Left ventricle myocardium inferior (tissue), 1 donor: ENCODE measurements at places on chromosomes 2 and 18.

DNA sequence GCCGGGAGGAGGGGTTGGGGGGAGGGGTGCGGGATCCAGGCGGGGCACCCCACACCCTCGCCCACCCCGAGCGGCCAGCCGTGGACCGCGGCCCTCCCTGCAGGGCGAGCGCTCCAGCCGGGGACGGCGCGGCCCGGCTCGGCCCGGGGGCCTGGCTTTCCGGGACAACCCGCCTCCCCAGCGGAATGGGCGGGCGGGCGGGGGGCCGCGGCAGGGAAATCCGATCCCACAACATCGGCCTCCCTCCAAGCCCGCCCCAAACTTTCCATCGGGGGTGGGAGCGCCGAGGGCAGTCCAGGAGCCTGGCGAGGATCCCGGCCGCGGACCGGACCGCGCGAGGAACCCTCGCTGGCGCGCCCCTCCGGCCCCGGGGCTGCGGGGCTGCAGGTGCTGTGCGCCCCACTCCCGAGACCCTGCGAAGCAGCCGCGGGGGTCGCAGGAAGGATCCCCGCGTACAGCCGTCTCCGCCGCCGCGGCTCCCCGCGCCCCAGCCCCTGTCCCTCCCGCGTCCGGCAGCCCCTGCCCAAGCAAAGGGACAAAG lies 529 bp downstream of the SEMA4C start:
- peak; percentile 87 for DNase-seq

GRCh38 chr2:34419856-34420255 lies 820.8 kb upstream of the FAM98A start:
- DNase-seq: no peak

DNA sequence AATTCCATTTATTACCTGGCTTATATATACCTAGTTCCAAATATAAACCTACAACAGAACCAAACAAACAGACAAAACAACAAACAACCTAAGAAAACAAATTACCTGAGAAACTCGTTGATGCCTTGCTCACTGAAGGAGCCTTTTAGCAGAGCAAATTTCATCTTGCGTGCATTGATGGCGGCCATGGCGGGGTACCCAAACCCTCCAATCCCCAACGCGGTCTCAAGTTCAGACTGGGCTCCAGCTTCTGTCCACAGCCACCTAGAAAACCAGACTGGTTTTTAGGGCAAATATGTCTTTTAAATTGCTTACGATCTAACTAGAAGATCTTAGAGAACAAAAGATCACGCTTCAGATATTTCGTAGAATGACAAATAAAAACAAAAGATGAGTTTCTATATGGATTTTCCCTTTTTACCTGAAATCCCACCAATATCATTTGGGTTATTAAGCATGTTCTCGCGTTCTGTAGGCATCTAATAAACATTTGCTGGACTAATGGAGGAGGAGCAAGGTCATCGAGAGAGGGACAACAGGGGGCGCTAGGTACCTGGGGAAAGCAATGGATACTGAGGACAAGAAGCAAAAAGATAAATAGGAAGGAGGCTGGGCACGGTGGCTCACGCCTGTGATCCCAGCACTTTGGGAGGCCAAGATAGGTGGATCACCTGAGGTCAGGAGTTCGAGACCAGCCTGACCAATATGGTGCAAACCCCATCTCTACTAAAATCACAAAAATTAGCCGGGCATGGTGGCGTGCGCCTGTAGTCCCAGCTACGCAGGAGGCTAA lies 25.2 kb downstream of the PDIA6 start:
- no peak for DNase-seq

GRCh38 chr18:34773378-34773777 lies 63.3 kb downstream of the DTNA start:
- DNase-seq: no peak

DNA sequence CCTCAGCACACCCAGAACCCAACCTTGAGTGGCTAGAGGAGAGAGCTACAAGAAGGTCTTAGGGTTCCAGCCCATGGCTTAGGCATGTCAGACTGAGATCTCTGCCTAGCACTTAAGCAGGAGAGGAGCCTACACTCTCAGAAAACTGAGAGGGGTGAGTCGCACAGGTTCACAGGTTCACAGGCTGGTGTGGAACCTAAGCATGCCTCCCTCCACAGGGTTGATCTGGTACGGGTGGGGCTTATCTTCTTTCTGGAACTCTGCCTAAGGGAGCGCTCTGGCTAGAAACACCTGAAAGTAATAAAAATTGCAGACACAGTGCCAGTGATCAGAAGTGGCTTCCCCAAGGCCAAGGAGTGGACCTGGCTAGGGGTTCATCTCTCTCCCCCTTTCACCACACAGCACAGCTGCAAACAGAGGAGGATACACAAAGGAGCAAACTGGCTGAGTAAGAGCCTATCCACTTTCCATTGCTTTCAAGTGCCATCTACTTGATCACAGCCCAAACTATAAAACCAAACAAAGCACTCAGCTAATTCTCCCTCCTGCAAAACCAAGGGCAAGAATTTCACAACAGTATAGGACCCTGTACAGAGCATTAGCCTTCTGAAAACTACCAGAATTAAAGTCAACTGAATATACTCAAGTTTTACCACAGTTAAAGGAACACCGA lies 481.9 kb upstream of the SETBP1 start:
- no peak for DNase-seq

GRCh38 chr2:114011713-114012112 lies 121.8 kb downstream of the ACTR3 start:
- DNase-seq: no peak

DNA sequence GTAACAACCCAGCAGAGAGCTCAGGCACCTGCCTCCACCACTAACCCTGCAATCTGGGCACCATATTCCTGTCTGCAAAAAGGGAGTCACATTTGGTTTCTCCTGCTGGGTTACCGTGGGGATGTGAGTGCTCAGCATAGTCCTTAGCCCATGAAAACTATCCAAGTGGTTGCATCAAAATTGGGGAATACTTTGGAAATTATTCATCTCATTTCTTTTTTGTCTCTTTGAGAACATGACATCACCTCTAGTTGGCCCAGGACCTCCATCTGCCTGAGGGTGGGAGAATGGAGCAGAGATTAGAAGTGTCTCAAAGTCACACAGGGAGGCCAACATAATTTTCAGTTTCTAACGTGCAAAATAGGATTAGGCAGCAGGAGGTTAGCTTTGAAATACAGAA lies 19.3 kb upstream of the SPP2 start:
- DNase-seq: no peak

GRCh38 chr2:189534854-189535832 lies 45.4 kb downstream of the SLC40A1 start:
- DNase-seq: no peak

DNA sequence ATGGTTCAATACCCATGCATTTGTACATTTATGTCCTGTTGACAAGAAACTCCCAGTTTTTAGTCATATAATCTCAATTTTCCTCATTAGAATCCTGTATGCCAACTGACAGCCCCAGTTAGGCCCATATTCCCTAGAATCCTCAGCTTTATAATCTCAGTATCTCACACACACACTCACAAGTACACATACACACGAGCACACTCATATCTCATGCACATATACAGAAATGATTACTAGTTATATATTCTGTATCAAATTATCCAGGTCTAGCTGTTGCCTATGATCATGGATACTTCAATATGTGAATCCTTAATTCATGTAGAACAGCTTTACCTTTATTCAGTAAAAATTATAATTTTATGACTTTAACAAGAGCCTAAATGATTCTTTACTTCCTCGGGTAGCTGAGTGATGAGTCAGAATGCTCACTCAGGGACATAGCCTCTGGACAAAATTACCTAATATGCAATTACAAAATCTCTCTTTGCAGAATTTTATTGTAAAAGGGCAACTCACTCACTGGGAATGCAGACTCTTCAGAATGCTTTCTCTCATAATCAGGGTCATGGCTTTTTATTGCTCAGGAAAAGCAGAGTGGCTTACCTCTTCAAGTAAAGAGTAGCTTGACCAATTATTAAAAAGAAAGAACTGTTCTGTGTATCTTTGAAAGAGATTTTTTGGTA lies 193.6 kb upstream of the PIK3C3 start:
- no peak for DNase-seq

DNA sequence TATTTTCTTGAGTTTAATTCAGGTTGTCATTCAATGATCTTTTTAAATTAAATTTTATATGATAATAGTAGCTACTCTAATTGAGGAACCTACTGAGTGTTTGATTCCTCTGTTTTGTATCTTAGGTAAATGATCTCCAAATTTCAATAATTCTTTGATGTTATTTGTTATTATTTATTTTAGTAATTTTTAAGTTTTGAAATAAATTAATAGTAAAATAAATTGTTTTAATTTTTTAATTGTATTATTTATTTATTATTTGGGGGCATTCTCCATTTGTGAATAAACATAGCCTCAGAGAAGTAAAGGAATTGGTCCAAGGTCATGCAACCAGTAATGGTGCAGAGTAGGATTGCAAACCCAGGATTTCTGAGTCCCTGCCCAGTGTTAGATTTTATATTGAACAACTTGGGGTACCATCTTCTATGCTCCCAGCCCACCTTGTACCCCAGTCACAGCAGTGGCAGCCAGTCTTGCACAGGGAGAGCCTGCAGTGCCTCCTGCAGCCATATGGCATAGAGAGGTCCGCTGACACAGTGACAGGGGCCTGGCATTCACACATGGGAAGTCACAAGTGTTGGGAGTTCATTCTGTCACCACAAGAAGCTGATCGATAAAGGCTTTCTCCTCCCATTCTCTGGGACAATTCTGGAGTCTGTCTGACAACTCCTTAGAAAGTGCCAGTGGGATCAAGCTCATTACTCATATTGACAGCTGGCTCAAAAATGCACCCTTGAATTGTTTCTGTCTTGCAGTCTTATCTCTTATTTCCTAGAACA lies 110.0 kb upstream of the ETAA1 start:
- no peak for DNase-seq

GRCh38 chr2:85062565-85062964 lies 70.6 kb upstream of the TCF7L1 start:
- DNase-seq: no peak

DNA sequence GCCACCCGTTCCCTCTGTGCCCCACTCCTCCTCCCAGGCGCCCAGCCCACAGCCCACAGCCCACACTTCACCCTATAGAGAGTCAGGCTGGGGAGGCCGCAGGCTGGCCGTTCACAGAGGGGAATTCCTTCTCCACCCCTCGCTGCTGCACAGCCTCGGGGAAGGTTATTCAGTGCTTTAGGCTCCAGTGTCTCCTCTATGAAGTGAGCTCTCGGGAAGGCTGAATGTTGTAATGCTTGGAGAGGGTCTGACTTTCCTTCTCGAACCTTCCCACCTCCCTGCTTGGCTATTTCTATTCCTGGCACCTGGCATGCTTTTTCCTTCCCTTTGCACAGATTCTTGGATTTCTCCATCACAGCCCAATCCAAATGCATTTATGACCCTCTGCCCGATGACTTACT lies 62.5 kb upstream of the SMAD7 start:
- no peak for DNase-seq

DNA sequence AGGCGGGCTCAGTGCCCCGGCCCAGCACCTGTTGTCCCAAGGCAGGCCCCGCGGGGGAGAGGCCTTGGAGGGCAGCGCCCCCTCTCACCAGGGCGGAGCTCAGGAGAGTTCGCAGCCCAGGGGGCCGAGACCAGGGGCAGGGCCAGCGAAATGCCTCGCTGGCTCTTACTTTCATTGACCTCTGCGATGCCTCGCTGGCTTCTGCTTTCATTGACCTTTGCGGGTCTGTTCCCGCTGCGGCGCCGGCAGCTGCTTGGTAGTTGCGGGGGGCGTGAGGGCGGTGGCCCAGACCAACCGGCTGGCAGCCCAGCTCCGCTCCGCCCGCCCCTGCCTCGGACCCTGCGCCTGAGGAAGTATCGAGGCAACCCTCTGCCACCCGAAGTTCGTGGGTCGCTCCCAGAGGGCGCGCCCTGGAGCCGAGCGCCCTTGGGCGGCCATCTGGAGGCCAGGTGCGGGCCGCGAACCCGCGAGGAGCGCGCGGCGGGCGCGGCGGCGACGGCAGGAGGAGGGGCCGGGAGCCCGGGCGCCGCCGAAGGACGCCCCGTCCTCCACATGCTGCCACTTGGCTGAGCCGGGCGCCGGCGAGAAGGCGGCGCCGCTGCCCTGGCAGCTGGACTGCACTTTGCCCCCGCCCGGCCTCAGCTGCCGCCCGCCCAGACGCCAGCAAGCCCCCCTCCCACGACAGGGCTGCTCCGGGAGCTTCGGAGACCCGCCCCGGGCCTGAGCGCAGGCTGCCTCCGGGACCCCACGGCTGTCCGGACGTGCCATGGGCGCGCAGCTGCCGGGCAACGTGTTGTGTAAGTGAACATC lies 118.0 kb upstream of the MSTN start:
- peak; percentile 73 for DNase-seq

DNA sequence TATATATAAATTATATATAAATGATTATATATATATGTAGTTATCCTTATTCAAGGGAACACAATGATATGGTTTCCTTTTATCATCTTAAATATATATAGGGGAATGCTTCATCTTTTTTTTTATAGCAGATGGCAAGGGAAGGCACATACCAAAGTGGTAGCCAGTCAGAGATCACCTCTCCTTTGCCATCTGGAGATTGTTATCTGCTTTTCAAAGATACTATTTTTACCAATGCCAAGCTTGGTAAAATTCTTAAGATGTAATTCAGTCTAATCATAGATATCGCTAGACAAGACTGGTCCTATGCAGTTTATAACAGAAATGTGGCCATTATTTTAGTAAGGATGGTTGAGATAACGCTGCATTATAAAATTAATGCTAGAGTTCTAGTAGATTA lies 64.7 kb upstream of the DSEL start:
- no peak for DNase-seq

- DNase-seq: peak; percentile 45
Measured at GRCh38 chr2:8729939-8730338, 48.1 kb downstream of the ID2 start.

DNA sequence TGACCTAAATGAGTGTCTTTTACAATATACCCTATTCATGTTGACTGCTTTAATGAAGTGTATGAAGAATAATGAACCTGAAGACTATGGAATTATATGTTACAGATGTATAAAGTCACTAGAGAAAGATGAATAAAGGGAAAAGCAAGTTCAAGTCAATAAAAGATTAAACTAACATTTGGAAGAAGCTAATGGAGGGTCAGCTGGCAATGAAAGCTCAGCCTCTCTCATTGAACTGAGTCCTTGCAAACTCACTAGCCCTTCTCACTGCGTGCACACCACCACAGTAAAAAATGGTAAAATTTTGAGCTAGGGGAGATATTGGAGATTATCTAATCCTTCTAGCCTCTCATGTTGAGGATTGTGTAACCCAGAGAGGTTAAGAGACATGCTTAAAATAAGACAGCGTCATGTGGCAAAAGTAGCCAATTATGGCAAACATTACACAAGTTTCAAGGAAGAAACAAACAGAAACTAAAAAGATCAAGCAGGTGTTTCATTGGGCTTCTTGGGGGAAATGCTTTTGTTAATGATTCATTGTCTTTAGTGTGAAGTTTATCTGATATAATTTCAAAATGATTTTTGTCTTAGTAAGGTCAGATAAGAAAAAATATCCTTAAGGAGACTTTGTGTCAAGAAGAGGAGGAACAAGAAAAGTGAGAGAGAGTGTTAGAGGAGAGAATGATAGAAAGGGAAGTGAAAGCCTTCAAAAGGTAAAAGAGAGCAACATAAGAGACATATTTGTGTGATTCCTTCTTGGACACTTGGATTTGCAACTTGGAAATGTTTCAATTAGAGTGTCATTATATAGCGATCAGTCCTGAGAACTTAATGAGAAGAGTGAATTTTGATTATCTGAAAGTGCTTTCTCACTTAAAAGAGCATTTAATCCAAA lies 893.7 kb upstream of the FAM98A start:
- DNase-seq: no peak

GRCh38 chr2:102442967-102443828 lies 20.2 kb downstream of the IL18RAP start:
- no peak for DNase-seq
